Prostate gland (tissue), 2 donors: ENCODE measurements at places on chromosomes 1 and 21. TPM values are rescaled to one million over a fixed set of nuclear protein-coding genes. Genes with fewer than 3 reads are reported as not detected.
A peak's percentile ranks its signal among the peaks of the same experiment; 100 is the strongest.

DNA sequence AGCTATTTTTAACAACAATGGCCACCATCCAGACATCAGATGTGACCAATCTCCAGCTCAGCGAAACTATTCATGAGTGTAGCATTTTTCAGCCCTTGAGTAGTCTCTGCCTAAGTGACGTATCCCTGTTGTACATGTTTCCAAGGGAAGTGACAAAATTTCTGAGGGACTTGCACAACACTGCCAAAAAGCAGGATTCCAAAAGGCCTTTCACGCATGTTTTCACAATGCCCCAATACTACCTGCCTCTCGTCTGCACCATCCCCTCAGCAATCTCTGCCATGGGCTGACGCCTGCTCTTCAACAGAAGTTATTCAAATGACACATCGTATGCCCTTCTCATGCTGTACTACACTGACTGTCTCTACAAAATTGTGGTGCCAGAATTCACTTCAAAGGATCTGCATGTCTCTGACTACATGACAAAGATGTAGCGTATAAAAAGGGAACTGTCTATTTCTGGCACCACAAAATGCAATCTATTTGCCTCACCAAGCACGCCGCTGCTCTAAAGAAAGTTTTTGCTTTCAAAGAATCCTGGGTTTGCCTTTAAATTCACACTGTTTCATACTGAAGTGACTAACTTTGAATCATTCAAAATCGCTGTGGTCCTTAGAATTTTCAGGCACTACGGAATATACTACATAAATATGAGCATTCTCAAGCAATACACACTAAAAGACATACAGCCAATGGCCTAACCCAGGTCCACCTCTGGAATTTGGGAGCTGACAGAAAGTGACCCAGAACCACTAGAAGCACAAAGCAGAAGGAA lies 32.9 kb downstream of the JAK1 start:
- DNase-seq = no peak

- no peak for DNase-seq
These were observed 78.3 kb downstream of the SLC45A1 start for GRCh38 chr1:8396083-8396785.

GRCh38 chr21:42194863-42195262 lies 24.1 kb upstream of the ABCG1 start:
- DNase-seq = no peak

DNA sequence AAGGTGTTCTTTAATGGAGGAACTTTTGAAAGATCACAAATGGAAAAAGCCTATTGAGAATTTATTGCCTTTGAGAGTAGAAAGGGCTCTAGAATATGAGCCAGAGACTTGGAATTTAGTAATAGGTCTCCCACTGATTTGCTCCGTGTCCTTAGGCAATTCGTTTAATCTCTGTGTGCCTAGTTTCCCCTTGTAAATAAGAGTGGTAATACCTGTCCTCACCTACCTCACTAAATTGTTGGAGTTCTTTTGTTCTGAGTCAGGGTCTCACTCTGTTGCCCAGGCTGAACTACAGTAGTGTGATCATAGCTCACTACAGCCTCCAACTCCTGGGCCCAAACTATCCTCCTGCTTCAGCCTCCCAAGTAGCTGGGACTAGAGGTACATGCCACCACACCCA lies 15.0 kb upstream of the TEKT2 start:
- no peak for DNase-seq

DNA sequence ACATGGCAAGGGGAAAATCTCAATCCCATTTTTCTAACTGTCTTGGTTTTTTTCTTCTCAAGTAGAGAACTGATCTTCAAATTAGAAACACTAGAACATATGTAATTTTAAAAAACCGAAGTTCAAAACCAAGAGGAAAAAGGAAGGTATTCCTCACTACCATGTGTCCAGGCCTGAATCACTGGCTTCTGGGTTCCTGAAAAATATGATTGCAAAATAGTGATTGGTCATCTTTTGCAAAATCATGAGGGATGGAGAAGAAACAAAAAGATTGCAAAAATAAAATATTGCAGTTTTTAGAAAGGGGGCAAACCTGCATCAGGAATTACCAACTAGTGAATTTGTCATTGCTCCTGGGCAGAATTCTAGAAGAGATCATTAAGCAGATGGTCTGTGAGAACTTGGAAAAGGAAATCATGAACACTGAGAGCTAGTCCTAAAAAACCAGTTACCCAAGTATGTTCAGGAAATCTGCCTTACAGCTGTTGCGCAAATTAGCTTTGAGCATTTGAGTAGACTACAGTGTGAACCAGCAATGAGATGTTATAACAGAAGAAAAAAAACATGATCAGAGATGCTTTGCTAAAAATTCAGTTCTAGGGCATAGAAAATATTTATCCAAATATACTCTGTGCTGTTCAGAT lies 49.4 kb downstream of the SPATA46 start:
- DNase-seq = no peak

DNA sequence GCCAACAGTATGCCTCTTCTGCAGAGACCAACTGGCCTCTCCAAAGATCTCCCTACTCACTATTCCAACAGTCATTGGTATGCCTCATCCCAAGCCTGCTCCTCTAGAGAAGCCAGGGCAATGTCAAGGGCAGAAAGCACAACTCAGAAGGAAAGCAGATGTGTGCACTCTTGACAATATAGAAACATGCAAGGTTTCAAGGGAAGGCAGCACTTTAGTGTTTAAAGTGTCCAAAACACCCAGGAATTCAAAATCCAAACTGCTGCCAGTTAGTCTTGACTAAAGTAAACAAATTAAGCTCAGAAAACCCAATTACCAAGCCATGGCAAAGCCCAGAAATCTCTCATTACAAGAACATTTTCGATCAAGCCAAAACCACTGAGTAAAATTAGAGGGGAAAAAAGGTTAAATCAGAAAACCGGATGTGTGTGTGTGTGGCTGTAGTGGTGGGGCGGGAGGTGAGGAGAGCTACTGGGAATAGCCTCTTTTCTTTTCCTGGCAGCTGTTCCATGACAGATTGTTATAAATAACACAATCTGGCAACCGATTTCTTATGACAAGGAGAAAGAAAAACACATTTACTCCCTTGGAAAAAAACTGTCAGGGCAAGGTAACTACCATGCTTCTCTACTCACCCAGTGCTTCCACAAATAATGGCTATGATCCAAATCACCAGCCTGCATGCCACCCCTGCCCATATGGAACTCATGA lies 39.2 kb downstream of the EIF2B3 start:
- DNase-seq = no peak

- DNase-seq = no peak
These were observed 368.0 kb upstream of the PRMT6 start for GRCh38 chr1:106688446-106688845.

DNA sequence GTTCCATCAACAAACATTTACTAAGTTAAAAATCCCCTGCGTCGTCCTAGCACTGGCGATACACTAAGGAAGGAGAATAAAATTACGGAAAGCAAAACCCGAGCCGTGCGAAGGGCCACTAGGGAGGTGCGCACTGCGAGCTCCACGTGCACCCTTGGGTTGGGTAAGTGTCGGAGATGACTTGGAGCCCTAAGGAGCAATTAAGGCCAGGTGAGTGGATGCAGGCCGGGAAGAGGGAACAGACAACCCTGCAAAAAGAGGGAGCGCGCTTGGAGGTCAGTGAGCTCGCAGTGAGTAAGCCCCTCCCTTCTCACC lies 704 bp downstream of the WDR4 start:
- DNase-seq = no peak

DNA sequence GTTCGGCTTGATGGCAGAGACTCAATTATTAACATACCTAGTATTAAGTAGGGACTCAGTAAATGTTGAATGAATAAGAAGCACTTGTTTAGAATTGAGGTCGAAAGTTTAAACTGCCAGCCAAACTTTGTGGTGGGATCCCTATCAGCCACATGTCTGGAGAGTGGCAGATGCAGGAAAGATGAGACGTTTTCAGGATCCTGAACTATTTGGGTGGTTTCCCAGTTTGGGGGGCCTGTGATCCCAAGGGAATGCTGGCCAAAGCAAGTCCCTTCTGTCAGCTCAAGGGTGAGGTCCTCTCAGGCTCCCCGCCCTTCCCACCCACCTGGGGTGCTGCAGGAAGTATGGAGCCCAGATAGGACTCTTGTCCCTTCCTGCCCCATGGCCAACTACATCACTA lies 38.6 kb downstream of the KCNC4 start:
- no peak for DNase-seq

GRCh38 chr1:35888255-35888654 lies 5.2 kb downstream of the AGO1 start:
- no peak for DNase-seq

GRCh38 chr1:178768423-178768822 lies 43.4 kb downstream of the RALGPS2 start:
- no peak for DNase-seq

DNA sequence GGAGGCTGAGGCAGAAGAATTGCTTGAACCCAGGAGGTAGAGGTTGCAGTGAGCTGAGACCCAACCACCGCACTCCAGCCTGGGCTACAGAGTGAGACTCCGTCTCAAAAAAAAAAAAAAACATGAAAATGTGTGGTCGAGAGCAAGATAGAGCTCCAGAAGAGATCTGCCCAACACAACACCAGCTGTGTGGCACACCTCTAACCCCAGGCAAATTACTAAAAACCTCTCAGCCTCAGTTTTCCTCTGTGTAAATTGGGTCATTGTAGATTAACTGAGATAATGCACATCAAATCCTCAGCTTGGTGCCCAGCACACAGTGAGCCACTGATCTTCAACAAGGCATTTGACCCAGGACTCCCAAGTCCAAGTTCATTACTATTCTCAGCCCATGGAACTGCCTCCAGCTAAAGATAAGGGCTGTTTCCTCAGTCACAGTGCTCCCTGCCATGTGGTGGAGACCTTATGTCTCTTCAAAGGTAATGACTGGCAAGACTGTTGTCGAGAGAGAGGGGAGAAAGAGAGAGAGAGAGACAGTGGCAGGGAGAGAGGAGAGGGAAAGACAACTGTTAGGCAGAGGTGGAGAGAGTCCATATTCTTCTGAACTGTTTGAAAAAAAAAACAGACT lies 58.1 kb downstream of the PTP4A2 start:
- DNase-seq = no peak

- DNase-seq = no peak
These were observed 26.6 kb downstream of the FAM89A start for GRCh38 chr1:231013391-231014015.

GRCh38 chr1:207645635-207646081 lies 725 bp downstream of the CR1L start:
- DNase-seq = no peak

DNA sequence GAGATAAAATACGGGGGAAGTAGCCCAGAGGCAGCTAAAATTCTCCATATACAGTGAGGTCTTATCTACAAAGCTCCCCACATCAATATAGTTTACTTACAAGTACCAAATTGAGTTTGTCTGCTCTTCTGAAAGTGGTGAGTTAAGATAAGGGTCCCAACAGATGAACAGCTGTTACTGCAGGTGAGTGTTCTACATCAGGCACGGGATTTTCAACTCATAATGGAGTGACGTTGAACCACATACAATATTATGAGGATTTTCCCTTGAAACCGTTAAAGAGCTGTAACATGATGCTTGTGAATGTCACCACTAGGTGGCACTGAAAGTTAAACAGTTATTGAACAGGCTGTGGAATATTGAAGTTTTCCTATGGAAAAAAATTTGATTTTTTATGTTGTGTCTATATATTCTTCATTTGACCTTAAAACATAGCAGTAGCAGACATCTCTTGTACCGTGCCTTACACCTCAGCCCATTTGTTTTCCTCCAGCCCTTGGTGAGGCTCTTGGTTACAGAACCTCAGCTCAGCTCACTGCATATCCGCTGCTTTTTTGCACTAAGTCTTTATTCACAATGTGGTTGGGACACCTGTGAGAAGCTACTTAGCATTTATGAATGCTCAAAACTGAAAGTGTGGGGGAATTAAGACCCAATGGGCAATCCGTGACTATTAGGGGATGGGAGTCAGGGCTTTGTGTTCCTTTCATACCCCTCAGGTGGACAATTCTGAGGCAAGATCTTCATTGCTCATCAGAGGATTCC lies 23.2 kb downstream of the CD1D start:
- peak; percentile 34 for DNase-seq

- peak; percentile 79 for DNase-seq
These were observed 5.1 kb upstream of the CSRP1 start for GRCh38 chr1:201511941-201512539.

- DNase-seq = no peak
These were observed 42.6 kb downstream of the AHDC1 start for GRCh38 chr1:27561124-27561899.

AADACL4 gene
- not detected for total RNA-seq

ANKRD34A gene
- total RNA-seq = 1.6 TPM

DCDC2B gene
- not detected for total RNA-seq

GUK1 gene
- 250 TPM for total RNA-seq

LYPD8 gene
- total RNA-seq = not detected

CASQ2 gene
- 6.6 TPM for total RNA-seq

CYP4Z1 gene
- 0.87 TPM for total RNA-seq

LCE2B gene
- 3.2 TPM for total RNA-seq
